ENCODE measurements at places on chromosomes 16 and 17.

DNA sequence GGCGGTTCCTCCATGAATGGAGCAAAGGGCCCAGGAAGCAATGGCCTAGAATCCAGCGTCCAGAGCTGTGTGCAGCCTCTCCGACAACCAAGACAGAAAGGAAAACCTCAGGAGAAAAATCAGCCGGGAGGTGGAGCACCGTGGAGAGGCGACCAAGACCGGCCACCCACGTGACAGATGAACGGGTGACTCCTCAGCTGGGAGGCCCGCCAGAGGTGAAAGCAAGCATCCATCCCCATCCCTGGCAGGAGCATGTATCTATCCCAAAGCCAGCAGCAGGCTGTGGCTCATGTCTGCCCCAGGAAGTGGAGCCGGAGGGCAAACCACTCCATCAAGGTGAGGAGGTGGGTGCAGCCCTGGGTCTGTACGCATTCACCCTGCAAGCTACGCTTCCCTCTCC is 52.1 kb downstream of the FOXL1 start:
- no peak for DNase-seq

- no peak for DNase-seq
These were observed 265.9 kb upstream of the SALL1 start for GRCh38 chr16:51416926-51417325.

DNA sequence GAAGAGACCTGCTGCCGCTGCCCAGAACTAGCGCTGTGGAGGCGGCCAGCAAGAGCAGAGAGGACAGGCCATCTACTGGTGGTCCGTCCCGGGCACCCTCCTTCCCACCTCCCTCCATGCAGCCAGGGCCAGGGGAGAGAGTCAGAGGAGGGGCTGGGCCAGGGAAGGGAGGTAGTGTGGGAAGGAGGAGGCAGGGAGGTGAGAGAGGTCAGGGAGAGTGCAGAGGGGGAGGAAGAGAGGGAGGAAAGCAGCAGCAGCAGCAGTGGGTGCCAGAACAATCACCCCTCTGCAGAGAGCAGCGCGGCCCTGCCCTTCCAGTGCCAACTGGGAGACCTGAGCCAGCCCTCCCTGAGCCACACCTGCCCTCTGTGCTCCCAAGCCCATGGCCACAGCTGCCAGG is 6.6 kb downstream of the C16orf95 start:
- no peak for DNase-seq

GRCh38 chr16:75471723-75472633 is 7.5 kb upstream of the TMEM170A start:
- peak; percentile 8 for DNase-seq

GRCh38 chr17:42305543-42306384 is 17.5 kb downstream of the STAT5A start:
- DNase-seq, result no peak

GRCh38 chr17:64063088-64063487 is 42.7 kb upstream of the ICAM2 start:
- DNase-seq, result no peak

GRCh38 chr16:31376705-31377104 is 16.4 kb upstream of the ITGAD start:
- no peak for DNase-seq

- no peak for DNase-seq
These were observed 190.1 kb downstream of the CCDC182 start for GRCh38 chr17:57554826-57555635.

DNA sequence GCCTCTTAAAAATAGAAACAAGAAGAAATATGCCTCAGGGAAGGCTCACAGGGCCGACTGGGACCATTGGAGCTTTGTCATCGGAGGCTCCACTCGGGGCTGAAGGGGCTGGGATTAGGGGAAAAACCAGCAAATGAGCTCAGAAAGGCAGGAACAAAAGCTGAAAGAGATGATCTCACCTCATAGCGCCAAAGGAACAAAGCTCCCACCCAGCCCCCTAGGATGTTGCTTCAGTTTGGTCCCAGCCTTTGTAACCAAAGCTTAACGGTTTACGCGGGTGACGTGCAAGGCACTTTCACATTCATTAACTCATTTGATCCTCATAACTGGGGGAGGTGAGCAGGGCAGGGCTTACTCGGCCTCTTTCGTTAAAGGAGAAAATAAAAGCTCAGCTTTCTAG is 168.5 kb upstream of the DYNLRB2 start:
- DNase-seq, result no peak

GRCh38 chr16:50848755-50849514 is 107.0 kb downstream of the CYLD start:
- DNase-seq, result no peak

DNA sequence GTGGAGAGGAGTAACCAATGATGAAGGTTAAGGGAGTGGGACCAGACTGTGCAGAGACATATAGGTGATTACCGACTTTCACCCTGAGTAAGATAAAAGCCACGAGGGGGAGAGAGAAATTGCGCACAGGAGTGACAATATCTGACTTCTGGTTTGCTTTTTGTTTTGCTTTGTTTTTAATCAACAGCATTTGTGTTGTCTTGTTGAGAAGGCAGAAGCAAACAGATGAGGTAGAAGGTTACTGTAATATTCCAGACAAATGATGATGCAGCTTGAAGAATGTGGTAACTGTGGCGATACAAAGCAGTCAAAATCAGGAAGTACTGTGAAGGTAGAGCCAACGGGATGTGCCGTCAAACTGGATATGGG is 7.5 kb downstream of the PELP1 start:
- no peak for DNase-seq

DNA sequence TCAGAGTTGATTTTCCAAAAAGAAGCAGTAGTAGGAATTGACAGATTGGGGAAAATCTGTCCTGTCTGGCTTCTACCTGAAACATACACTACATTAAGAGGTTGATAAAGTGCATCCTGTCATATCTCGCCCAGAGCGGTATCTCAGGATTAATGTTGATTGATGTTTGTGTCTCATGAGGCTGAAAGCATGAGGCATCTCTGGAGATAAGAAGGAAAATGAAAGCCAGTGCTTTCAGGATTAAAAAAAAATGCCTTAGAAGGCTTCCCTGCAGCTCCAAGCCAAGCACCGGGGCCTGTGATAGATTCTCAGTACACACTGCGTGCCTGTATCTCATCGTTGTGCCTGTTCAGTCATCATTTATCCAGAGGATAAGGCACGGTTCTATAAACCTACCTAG is 26.4 kb upstream of the CD300E start:
- DNase-seq, result no peak

- no peak for DNase-seq
These were observed 146.3 kb downstream of the TMEM132E start for GRCh38 chr17:34725725-34726124.

DNA sequence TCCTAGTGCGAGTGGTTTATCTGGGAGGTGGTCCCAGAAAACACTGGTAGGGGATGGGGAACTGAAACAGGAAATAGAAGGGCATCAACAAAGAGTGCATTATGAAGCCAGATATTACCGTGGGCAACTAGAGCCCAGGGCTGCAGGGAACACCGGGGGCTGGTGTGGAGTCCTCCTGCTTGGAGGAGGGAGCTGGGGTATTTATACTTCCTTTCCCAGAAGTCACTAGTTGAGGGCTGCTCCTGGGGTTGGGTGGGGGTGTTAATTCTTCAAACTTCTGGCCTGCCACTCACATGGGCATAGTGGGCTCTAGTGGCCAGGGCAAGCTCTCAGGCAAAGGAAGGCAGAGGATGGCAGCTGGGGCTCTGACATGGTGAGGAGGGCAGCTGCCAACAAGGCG is 14.7 kb downstream of the LAT start:
- no peak for DNase-seq

DNA sequence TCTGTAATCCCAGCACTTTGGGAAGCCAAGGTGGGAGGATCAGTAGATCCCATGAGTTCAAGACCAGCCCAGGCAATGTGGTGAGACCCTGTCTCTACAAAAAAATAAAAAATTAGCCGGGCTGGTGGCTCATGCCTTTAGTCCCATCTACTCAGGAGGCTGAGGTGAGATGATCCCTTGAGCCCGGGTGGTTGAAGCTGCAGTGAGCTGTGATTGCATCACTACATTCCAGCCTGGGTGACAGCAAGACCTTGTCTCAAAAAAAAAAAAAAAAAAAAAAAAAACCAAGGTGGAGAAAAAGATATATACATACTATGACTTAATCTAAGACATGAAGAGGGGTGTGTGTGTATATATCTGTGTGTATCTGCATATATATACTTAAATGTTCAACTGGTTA is 26.7 kb downstream of the BBS2 start:
- DNase-seq, result no peak

GRCh38 chr16:10678655-10679054 is 16.1 kb downstream of the TEKT5 start:
- DNase-seq, result no peak

DNA sequence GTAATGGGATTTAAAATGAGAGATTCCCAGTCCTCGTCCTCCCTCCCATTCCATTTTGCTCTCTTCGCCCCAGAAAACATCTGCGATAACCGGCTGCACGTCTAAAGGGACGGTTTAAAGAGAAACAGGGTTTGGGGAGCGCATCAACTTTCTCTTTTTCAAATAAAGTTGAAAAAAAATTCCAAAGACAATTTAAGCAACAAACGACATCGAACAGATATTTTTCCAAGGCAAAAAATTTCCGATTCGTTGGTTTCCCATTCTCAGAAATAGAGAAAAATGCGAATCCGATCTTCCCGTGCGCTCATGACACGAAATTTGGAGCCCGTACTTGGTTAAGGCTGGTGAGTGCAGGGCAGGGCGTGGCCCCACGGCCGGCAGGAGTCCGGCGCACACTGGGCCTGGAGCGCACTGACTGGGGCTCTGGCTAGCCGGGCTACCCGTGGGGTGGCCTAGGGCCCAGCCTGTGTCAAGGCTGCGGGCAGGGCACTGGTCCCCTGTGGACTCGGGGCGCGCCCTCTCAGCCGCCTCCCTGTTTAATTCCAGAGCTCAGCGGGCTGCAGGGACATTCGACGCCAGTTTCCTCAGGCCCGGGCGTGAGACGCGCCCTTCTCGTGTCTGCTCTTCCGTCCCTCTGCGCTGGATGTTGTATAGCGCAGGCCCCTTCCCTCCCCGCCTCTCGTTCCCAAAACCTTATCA is 17.9 kb upstream of the ZFHX3 start:
- DNase-seq, result no peak

DNA sequence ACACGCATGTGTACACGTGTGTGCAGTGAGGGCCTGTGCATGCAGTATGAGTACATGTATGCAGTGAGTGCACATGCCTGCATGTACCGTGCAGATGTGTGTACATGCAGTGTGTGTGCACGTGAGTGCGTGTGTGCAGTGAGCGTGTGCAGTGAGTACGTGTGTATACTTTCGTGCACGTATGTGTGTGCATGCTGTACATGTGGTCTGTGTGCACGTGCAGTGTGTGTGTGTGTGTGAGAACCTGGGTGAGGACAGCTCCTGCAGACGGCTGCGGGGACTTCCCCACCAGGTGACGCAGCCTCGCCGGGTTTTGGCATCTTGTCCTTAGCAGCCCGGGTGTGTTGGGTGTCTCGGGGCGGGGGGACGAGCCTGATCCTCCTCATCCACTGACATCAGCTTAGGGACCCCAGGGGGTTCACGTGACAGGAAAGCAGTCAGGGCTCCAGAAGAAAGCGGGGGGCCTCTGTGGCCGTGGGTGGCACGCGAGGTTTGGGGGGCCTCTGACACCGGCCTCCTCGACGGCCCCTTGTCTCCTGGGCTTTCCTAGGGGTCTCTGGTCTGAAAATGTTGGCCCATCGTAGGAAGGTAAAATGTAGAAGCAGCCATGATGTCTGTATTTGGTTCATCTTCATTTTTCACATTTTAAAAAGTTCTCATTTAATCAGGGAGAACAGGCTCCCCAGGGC is 119.6 kb upstream of the ZNF750 start:
- DNase-seq, result no peak

DNA sequence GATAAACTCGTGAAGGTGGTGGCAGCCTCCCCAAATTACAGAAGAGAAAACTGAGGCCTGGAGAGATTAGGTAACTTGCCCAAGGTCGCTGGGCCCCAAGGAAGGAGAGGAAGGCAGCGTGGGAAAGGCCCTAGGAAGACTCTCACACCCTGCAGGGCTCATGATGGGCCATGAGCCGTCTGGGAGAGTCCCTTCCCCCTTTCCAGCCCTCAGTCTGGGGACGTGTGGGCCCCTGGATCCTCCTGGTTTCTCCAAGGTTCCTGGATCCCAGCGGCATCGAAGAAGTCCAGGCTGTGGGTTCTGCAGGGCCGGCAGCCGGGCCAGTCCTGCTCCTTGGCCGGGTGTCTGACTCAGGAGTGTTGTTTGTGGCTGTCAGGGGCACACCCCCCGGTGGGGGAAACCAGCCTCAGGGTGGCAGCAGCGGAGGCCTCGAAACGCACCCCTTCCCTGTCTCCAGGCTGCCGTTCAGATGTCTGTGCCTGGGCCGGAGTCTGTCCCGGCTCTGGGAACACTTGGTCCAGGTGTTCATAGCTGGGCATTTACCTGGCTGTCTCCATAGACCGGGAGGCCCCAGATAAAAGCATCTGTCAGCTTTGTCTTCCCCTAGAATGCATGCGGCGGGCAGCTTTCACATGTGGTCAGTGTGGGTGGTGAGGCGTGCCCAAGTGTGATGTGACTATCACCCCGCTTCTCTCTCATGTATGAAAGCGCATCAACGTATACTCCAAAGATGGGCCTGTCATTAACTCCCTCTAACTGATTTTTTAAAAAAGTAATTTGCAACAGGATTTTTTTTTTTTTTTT is 3.7 kb upstream of the RAP1GAP2 start:
- no peak for DNase-seq

- no peak for DNase-seq
These were observed 190.3 kb upstream of the ANKFN1 start for GRCh38 chr17:55962951-55963401.

- no peak for DNase-seq
These were observed 41.8 kb downstream of the IL4R start for GRCh38 chr16:27355610-27356009.

GRCh38 chr16:81500833-81501521 is 56.4 kb downstream of the CMIP start:
- no peak for DNase-seq

- no peak for DNase-seq
These were observed 6.4 kb upstream of the KIFC3 start for GRCh38 chr16:57808589-57809228.

GRCh38 chr17:58911741-58912343 is 156.2 kb downstream of the PPM1E start:
- no peak for DNase-seq

DNA sequence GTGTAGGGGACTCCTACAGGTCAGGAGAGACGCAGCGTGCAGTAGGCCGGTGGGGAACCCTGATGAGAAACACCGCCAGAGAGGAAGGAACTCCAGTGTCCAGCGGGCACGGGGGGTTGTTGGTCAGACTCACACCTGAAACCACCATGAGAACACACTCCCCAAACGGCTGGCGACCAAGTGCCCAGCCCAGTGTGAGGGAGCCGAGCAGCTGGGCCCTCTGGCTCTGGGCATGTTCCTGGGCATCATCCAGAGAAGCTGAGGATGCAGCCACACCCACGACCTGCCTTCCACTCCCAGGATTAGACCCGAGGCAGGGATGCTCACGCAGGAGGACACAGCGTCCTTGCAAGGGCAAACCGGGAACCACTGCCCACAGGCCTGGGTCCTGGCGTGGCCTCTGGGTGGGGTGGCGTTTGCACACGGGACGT is 108.3 kb upstream of the ZNF750 start:
- no peak for DNase-seq

DNA sequence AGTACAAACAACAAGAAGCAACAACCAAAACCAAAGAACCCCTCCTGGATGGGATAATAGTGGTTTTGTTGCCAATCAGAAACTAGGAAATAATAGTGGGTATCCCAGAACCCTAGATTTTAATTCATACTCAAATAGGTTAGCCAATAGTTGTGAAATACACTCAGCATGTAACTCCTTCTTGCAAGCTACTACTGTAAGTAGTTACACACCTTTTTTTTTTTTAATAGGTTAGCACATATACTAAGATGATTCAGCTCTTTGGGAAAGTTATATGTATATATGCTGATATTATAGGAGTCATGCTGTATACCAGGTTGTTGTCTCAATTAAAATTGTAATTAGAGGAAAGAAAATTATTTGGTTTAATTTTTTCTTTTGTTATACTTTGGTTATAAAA is 92.5 kb upstream of the HAS3 start:
- DNase-seq, result no peak
